ENCODE measurements at places on chromosomes 3 and 15.

DNA sequence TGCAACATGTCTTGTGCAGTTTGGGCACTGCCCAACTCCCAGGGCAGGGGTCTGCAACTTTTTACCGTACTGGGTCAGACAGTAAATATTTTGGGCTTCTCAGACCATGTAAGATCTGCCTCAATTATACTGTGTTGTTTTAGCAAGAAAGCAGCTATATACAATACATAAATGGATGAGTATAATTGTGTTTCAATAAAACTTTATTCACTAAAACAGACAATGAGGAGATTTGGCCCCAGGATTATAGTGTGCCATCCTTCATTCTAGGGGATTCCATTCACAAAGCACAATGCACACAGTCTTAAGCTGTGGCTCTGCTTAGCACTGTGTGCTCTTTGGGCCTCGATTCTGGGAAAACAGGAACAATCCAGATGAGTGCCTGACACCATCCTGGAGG lies 354.4 kb upstream of the PROK2 start:
- DNase-seq, result no peak

DNA sequence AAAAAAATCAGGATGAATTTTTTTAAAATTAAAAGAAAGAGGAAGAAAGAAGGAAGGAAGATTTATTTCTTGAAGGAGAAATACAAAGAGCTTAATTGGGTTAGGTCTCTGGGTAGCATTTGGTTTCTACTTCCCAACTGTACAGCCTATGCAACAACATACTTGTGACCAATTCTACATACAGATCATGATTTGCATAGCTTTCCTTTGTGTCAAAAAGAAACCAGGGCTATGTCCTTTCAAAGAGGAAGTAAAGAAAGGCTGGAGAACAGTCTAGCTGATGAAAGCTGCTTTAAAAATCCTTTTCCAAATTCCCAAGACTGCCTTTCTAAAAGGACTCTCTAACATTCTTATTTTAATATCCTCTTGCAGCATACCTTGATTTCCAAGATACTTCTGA lies 6.1 kb upstream of the HGD start:
- DNase-seq, result no peak

GRCh38 chr3:142947352-142947751 lies 16.1 kb downstream of the PAQR9 start:
- no peak for DNase-seq

GRCh38 chr3:184040010-184040409 lies 8.5 kb downstream of the HTR3D start:
- DNase-seq, result no peak

DNA sequence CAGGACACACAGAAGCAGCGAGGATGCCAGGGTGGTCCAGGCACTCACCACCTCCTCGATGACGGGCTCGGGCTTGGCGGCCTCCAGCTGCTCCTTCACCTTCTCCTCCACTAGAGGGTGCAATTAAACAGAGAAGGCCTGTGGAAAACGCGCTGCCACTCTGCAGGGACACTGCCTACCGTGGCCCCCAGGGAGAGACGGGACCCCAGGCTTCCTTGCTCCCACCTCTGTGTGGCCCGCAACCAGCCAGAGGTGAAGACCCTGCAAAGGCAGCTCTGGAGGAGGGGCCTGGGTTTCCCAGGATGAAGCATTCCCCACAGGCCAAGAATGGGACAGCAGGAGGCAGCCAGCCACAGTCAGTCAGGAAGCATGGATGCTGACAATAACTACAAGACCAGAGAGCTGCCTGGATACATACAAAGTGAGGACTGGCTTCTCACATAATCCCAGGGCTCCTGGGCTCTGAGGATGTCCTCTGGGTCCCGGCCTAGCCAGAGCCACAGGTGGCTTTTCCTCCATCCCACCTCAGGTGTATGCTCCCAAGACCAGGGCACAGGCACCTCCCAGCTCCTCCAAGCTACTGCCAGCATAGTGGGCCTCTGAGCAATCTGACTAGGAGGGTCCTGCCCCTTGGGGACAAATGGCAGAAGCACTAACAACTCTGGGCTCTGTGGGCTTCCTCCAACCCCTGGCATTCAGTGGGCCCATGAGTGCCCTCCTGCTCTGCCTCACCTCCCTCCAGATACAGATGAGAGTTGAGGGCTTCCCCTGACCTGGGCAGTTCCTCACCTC lies 46.2 kb downstream of the PTH1R start:
- DNase-seq, result no peak

DNA sequence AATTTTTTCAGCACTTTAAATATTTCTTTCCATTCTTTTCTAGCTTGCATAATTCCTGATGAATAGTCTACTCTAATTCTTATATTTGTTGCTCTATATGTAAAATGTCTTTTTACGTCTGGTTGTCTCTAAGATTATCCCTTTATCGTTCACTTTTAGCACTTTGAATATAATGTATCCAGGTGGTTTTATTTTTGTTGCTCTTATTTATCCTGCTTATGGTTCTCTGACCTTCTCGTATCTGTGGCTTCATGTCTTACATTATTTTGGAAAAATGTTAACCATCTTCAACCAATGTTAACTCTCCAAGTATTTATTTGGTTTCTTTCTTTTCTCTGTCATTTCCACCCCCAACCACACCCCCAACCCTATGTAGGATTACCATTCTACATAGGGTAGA lies 30.0 kb upstream of the RFX7 start:
- DNase-seq, result no peak

DNA sequence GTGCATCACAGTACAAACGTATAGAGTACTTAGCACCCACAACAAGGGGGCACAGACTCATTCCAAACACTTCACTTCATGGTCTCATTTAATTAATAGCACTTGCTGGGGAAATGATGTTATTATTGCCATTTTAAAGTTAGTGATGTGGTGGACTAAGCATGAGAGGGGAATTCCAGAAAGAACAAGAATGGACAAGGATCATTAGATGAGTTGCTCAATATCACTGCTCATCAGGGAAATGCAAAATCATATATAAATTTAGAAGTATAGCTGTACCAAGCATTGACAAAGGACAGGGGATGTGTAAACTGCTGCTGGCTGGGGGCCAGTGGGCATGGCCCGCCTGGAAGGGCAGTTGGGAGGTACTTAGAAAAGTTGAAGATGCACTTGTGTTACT lies 14.6 kb downstream of the PRR20G start:
- DNase-seq, result no peak

GRCh38 chr15:77067691-77068367 lies 3.1 kb downstream of the TSPAN3 start:
- no peak for DNase-seq

DNA sequence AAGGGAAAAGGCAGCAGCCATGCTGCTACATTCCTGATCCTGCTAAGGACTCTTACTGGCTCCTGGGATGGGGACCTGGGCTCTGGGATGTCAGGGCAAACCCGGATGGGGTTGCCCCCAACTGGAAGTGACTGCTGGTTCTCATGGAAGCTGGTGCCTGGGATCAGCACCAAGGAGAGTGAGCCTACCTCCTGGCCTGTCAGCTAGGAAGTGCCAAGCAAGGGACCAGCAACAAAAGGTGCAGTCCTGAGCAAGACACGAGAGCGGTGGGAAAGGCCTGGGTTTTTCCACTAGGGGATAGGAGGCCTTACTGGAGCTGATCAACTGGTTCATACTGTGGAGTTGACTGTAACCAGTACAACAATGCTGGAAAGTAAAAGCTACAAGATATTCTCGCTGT lies 47.9 kb upstream of the SYNM start:
- no peak for DNase-seq

DNA sequence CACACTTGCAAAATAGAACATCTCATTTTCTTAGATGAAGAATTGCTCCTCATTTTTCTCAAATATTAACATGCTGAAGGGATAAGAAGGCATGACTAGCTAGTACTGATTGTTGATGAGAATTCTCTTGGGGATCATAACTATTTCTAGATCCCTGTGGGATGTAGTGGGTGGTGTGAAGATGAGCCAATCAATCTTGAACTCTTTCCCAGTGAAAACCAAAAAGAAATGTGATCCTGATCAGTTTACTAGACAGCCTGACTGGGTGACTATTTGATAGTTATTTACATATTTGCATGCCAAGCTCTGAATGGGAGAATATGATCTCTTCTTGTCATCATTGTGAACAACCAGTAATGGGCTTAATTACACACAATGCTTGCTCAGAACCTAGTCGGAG lies 63.7 kb downstream of the ZIC1 start:
- DNase-seq, result no peak
